ENCODE measurements at places on chromosomes 3 and 15. TPM values are rescaled to one million over a fixed set of nuclear protein-coding genes. Genes with fewer than 3 reads are reported as not detected.

GRCh38 chr3:27094721-27095120, 274.5 kb downstream of the NEK10 start:
- no peak for DNase-seq

GRCh38 chr3:39141171-39141995, 12.0 kb downstream of the CSRNP1 start:
- no peak for DNase-seq

DNA sequence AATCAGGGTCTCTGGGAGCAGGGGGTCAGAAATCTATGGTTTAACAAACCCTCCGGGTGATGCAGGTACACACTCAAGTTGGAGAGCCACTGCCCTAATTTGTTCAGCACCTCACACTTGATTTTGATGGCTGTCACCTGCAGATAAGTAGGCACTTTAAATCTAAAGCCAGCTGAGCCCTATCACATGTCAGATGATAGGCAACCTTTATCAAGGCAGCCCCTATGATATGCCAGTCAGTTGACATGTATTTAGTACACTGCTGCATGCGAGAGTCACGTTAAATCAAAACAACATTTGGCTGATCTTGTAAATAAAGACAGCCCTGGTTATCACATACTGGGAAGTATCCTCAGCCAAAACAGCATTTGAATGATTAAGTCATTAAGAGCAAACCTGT, 104.4 kb upstream of the MCTP2 start:
- DNase-seq, result no peak

GRCh38 chr15:25710184-25710583, 152.9 kb downstream of the ATP10A start:
- peak; percentile 56 for DNase-seq

GRCh38 chr3:66620296-66620695, 119.5 kb upstream of the LRIG1 start:
- no peak for DNase-seq

DNA sequence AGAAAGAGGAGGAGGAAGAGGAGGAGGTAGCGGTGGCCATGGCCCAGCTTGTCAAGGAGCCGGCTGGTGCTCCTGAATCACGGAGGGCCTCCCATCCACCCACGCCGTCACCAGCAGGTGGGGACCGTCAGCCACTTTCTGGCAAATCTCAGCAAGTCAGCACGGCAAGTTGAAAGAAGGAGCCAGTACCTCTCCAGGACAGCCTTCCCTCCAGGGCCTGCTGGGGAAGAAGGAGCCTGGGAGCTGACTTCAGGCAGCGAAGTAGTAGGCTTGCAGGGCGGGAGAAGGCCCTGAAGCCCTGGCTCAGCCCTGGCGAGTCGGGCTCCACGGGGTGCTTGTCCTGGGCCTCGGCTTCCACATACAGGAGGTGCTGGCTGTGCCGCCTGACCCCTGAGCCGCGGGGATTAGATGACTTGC, 99.2 kb upstream of the TRPM1 start:
- peak; percentile 84 for DNase-seq

DNA sequence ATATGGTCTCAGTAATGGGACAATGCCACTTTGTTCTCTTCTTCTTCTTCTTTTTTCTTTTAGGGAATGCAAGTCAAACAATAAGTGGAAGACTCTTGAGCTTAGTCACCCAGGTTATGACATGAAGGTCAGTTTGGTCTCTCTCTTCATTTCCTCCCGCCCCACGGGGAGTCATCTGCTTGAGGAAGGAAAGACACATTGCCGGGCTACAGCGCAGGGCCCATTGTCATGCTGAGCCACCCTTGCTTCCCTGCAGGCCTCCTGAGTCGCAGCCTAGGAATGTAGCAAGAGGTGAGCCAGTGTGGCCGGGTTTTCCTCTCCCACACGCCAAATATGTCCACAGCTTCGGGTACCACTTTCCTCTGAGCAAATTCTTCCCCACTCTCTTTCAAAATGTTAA, 47.6 kb downstream of the RAP2B start:
- no peak for DNase-seq

DNA sequence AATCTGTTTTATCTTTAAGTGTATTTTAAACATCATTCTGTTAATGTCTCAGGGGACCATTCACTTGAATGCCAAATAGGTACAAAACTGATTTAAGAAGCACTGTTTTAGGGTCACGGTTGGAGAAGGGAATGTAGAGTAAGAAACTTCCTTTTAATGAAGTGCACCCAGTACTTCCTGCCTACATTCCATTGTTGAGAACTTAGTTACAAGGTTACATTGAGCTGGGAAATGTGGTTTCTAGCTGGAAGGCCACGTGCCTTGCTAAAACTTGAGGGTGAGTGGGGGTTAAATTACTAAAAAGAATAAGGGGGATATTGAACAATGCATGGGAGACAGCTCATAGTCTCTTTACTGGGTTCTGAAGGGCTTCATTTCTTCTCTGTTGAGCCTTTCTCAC, 78.3 kb upstream of the TBC1D5 start:
- no peak for DNase-seq

DNA sequence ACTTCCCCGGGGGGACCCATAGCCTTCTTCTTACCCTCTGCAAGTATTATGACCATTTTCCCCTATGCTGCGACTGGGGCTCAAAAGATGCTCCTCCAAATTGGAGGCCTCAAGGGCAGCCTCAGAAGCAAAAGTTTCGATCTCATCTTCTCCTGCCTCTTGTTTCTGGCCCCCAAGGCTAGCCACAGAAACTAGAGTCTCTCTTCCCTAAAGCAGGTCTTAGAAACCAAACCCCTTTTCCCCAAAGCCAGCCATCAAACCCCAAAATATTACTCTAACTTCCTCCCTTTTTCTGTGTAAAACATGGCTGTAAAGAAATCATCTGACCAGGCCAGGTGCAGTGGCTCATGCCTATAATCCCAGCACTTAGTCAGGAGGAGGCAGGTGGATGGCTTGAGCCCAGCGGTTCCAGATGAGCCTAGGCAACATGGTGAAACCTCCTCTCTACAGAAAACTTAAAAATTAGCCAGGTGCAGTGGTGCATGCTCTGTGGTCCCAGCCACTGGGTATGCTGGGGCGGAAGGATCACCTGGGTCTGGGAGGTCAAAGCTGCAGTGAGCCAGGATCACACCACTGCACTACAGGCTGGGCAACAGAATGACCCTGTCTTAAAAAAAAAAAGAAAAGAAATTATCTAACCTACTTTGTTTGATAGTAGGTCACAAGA, 36.7 kb upstream of the MFGE8 start:
- DNase-seq, result no peak

- DNase-seq, result no peak
Measured at GRCh38 chr3:50271314-50271936, 2.5 kb downstream of the SEMA3B start.

Gene STARD5
- total RNA-seq, result 5.7 TPM

Gene CCDC14
- 55.5 TPM for total RNA-seq

Gene FANCD2OS
- total RNA-seq, result not detected

Gene RBPMS2
- 0.10 TPM for total RNA-seq

All from activated CD4-positive, alpha-beta T cell treated with anti-CD3 and anti-CD28 coated beads, Interleukin-2, amount 10 ng/mL, durations not matched to agents 7 days and 5 days (primary cell).